ENCODE measurements at places on chromosomes 2 and 18. TPM values are rescaled to one million over a fixed set of nuclear protein-coding genes. Genes with fewer than 3 reads are reported as not detected.

Gene RTP5
- total RNA-seq, result not detected

Gene HOXD1
- total RNA-seq, result not detected

Gene C2orf66
- total RNA-seq, result 0.20 TPM

- no peak for DNase-seq
- H3K36me3 ChIP-seq, result peaks cover 5% of the 10 kb centered on the region
- no peaks in the 10 kb centered on the region for H3K4me1 ChIP-seq
- no peak overlapping the region for H3K4me3 ChIP-seq
- no peak overlapping the region for H3K27ac ChIP-seq
- H3K27me3 ChIP-seq, result peaks cover 3% of the 10 kb centered on the region
Measured at GRCh38 chr2:201500534-201500933, 49.0 kb downstream of the STRADB start.

DNA sequence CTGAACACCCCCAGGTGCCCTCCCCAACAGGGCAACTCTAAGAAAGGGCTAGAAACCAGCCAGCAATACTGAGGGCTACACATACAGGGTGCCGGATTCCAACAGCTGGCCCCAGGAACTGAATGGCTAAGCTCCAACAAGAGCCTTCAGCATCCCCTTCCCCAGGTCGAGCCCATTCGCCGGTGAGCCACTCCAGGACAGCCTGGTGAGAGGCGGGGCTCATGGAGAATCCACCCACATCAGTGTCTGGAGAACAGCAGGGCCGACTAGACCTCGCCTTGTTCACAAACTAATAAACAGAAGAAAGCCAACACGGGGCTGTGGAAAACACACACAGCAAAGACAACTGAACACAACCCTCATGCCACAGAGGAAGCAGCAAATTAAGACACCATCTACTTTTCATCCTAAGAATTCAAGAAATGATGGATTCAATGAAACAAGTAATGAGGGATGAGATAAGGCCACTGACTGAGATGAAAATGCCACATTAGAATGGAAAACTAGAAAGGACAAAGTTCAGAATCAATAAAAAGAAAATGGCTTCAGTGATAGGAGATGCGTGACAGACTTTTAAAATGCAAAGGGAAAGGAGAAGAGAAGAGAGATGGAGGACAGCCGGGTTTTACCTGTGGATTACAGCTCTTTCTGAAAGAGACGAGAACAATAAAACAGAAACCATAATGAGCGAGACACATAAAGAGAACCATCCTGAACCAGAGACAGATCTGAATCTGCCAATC is 8.2 kb downstream of the PER2 start:
- H3K4me1 ChIP-seq, result peaks cover 2% of the 10 kb centered on the region
- H3K36me3 ChIP-seq, result peaks cover 4% of the 10 kb centered on the region
- H3K27ac ChIP-seq, result no peak overlapping the region

GRCh38 chr2:26640781-26641564 is at the start of gene CIB4:
Gene CIB4, minus strand, starts transcription at chr2:26641366. Its CDS starts 52 bp downstream, at chr2:26641314.
- H3K36me3 ChIP-seq, result no peaks in the 10 kb centered on the region
- peaks cover 3% of the 10 kb centered on the region for H3K4me1 ChIP-seq
- H3K27me3 ChIP-seq, result peaks cover 30% of the 10 kb centered on the region
- no peak for DNase-seq
- H3K4me3 ChIP-seq, result no peak within 1 kb of the TSS

DNA sequence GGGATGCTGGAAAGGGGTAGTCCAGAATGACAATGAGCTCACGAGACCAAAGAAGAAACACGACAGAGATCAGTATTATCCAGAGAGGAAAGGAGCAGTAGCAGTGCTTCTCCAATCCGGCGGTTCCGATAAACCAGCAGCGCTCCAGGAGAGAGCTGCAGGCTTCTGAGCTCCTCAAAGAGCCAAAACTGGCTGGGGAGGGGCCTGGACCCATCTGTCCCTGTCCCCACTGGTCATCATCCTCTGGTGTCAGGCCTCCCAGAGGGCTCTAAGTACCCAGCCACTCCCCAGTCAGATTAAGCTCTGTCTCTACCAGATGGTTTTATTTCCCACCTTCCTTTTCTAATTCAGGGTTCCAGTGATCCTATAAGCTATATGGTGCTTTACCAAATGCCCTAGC is 23.2 kb downstream of the DNAJC27 start:
- no peak overlapping the region for H3K4me3 ChIP-seq
- H3K27me3 ChIP-seq, result no peaks in the 10 kb centered on the region
- no peak for DNase-seq
- no peak overlapping the region for H3K27ac ChIP-seq
- peaks cover 4% of the 10 kb centered on the region for H3K4me1 ChIP-seq
- peaks cover 31% of the 10 kb centered on the region for H3K36me3 ChIP-seq

DNA sequence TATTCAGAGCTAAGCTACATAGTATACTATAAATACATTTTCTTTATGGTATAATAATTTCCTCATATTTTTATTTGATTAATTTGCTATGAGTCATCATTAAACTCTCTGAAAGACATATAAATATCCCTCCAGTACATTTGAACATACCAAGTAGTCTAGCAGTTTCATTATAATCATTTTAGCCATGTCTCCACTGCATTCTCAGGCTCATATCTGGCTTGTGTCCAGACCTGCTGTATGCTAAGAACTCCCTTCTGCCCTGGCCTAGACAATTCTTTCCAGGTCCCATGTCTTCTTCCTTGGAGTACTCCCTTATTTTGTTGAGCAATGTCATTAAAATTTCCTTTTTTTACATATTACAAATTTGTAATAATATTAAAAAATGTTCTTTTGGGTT is 16.6 kb upstream of the DYNC1I2 start:
- no peak for DNase-seq
- no peak overlapping the region for H3K27ac ChIP-seq
- H3K4me3 ChIP-seq, result no peak overlapping the region
- H3K36me3 ChIP-seq, result no peaks in the 10 kb centered on the region
- peaks cover 45% of the 10 kb centered on the region for H3K27me3 ChIP-seq

DNA sequence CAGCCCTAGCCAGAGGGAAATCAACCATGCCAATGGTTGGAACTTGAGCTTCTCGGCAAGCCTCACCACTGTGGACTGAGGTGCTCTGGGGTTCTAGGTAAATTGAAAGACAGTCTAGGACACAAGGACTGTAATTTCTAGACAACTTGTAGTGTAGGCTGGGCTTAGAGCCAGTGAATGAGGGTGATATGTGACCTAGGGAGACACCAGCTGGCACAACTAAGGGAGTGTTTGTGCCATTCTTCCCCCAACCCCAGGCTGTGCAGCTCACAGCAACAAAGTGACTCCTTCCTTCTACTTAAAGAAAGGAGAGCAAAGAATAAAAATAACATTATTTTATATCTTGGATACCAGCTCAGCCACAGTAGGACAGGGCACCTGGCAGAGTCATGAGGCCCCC is 1690.7 kb upstream of the TMEFF2 start:
- DNase-seq, result no peak
- H3K4me3 ChIP-seq, result no peak overlapping the region
- no peaks in the 10 kb centered on the region for H3K36me3 ChIP-seq
- H3K27ac ChIP-seq, result no peak overlapping the region

DNA sequence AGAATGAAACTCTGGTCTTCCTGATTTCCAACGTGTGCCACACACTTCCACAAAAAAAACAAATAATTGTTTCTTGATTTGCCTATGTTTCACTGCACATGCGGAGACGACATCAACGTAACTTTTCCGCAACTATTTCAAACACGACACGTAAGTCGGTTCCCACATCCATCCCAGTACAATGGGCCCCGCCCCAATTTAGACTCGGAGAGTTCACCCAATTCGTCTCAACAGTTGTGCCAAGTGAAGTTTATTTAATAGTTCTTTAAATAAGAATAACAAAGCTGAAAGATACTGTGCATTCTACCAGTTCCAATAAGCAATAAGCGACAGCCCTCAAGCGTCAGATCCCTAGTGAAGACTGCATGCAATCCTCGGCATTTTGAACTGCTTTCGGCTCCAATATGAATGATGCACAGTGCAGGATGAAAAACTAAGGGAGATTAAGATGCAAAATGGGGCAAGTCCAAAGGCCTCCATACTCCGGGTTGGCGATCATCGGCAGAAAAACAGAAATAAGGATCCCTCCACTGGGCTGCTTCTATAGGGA is 664 bp downstream of the CCT4 start:
- H3K4me3 ChIP-seq, result peak overlapping the region; percentile 97
- H3K36me3 ChIP-seq, result peaks cover 30% of the 10 kb centered on the region
- peak; percentile 16 for DNase-seq

- H3K27ac ChIP-seq, result no peak overlapping the region
- no peaks in the 10 kb centered on the region for H3K36me3 ChIP-seq
- peaks cover 36% of the 10 kb centered on the region for H3K27me3 ChIP-seq
- H3K4me1 ChIP-seq, result no peaks in the 10 kb centered on the region
- peak; percentile 8 for DNase-seq
Measured at GRCh38 chr2:138787053-138787666, 7.0 kb upstream of the NXPH2 start.

- no peak overlapping the region for H3K4me3 ChIP-seq
- H3K27me3 ChIP-seq, result no peaks in the 10 kb centered on the region
- no peak for DNase-seq
- H3K27ac ChIP-seq, result no peak overlapping the region
Measured at GRCh38 chr2:46561731-46562450, 82.5 kb downstream of the TMEM247 start.

- no peaks in the 10 kb centered on the region for H3K27me3 ChIP-seq
- H3K4me3 ChIP-seq, result no peak overlapping the region
- no peak for DNase-seq
- no peaks in the 10 kb centered on the region for H3K4me1 ChIP-seq
Measured at GRCh38 chr2:4964579-4964978, 727.6 kb upstream of the SOX11 start.

DNA sequence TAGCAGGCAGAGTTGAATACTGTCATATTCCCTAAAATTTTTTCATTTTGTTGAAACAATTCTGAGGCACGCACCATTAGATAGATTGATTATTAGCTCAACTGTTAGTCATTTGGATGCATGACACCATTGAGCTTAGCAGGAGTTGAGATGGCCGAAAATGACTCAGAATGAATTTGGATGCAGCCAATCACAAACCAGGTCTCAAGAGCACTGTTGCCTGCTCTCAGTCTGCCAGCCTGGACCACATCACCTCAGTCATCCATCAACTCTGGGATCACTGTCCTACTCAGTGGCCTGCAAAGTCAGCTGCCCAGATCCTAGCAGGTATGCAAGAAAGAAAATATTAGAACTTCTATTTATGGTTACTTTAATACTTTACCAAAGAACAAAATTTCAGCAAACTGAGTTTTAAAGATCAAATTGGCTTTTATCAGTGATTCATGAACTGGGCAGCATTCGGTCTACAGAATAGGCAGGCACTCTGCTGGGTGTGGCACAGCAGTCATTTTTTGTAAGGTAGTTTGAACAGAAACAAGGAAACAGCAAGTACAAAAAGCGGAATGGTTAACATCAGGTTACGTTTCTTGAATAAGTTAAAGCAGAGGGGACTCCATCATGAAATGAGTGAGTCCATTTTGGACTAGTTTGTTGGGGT is 152.7 kb upstream of the ARHGAP28 start:
- no peak overlapping the region for H3K27ac ChIP-seq
- no peaks in the 10 kb centered on the region for H3K36me3 ChIP-seq

DNA sequence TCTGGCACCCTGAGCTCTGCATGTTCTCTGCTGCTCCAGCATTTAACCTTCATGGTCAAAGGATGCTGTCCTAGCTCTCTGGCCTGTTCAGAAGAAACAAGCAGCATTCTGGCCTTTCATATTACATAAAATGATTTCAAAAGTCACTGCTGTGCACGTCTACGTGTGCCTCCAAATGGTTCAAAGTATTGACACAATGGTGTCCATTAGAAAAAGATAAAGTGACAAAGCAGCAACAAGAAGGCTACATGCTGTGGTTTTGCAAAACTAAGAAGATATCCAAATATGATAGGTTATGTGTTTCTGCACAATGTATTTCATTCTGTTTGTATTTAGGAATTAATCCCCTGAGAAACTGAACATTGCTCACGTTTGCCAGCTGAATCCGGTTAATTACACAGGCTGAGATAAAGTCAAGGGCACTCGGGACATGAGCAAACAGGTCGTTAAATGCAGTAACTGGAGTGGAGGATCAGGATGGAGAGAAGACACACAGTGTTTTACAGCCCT is 258.5 kb downstream of the DOK6 start:
- no peaks in the 10 kb centered on the region for H3K36me3 ChIP-seq
- no peak overlapping the region for H3K27ac ChIP-seq
- H3K27me3 ChIP-seq, result peaks cover 9% of the 10 kb centered on the region
- no peak for DNase-seq

GRCh38 chr2:124678043-124678442 is 653.0 kb downstream of the CNTNAP5 start:
- no peaks in the 10 kb centered on the region for H3K4me1 ChIP-seq
- no peak for DNase-seq
- no peaks in the 10 kb centered on the region for H3K36me3 ChIP-seq
- H3K4me3 ChIP-seq, result no peak overlapping the region
- no peaks in the 10 kb centered on the region for H3K27me3 ChIP-seq

DNA sequence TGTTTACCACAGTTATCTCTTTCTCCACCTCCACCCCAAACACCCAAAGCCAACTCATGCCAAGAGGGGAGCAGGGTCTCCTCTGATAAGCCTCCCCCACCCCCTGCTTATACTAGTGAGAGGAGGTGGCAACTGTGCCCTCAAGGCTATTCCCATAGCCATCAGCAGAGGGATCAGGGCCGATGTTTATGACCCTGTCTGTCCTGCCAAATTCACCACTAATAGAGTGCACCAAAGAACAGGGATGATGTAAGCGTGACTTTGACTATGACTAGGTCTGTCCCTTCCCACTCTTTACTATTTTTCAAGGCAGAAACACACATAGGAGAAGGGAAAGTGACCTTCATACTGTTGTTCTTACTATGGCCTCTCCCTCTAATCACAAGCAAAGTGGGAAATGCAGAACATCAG is 74.6 kb downstream of the CLHC1 start:
- H3K27ac ChIP-seq, result no peak overlapping the region
- no peaks in the 10 kb centered on the region for H3K27me3 ChIP-seq
- peaks cover 7% of the 10 kb centered on the region for H3K4me1 ChIP-seq
- H3K4me3 ChIP-seq, result no peak overlapping the region
- DNase-seq, result no peak

- H3K27ac ChIP-seq, result no peak overlapping the region
- DNase-seq, result peak; percentile 34
- H3K27me3 ChIP-seq, result no peaks in the 10 kb centered on the region
- peaks cover 28% of the 10 kb centered on the region for H3K4me1 ChIP-seq
- H3K4me3 ChIP-seq, result no peak overlapping the region
- H3K36me3 ChIP-seq, result no peaks in the 10 kb centered on the region
Measured at GRCh38 chr2:102664471-102664909, 45.1 kb downstream of the SLC9A2 start.

DNA sequence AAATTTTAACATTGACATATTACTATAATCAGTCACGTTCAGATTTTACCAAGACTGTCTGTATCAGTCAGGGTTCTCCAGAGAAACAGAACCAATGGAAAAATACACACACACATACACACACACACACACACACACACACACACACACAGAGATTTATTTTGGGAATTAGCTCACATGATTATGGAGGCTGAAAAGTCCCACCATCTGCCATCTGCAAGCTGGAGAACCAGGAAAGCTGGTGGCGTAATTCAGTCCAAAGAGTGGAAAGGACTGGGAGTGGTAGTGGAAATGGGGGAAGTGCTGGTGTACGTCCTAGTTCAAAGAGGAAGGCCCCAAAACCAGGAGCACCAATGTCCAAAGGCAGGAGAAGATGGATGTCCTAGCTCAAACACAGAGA is 166.4 kb downstream of the AKAIN1 start:
- peaks cover 2% of the 10 kb centered on the region for H3K27me3 ChIP-seq
- no peak overlapping the region for H3K27ac ChIP-seq
- no peaks in the 10 kb centered on the region for H3K36me3 ChIP-seq
- no peak for DNase-seq
- no peaks in the 10 kb centered on the region for H3K4me1 ChIP-seq

- no peak overlapping the region for H3K4me3 ChIP-seq
- no peak for DNase-seq
- no peaks in the 10 kb centered on the region for H3K4me1 ChIP-seq
- no peaks in the 10 kb centered on the region for H3K36me3 ChIP-seq
Measured at GRCh38 chr2:121049131-121049530, 235.9 kb downstream of the TFCP2L1 start.
